Activated T-cell treated with anti-CD3 and anti-CD28 coated beads, Interleukin-2, amount 50 U/mL, for 72 hours (primary cell): ENCODE measurements at places on chromosomes 6 and 20. TPM values are rescaled to one million over a fixed set of nuclear protein-coding genes. Genes with fewer than 3 reads are reported as not detected.

DNA sequence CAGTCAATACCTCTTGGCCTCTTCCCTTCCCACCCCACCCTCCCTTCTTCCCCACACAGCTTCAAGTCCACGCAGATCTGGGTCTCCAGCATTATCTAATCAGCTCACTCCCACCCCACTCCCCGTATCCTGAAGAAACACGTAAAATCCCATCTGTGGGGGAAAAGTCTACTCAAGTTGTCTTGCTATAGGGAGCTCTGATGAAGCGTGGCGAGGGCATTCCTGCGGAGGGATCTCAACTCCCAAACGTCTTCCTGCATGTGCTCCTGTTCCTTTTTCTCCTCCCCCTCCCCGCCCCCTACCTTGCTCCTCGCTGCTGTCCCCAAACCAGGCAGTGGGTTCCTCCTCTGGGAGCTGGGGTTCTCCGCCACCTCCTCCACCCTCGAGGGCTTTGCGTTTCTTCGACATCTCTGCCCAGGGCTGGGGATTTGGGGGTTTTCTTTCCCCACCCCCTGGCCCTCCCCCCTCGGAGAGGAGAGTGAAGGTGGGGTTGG is 181.8 kb downstream of the TBXT start:
- no peak for DNase-seq

Gene GJA10
- total RNA-seq, result not detected

DNA sequence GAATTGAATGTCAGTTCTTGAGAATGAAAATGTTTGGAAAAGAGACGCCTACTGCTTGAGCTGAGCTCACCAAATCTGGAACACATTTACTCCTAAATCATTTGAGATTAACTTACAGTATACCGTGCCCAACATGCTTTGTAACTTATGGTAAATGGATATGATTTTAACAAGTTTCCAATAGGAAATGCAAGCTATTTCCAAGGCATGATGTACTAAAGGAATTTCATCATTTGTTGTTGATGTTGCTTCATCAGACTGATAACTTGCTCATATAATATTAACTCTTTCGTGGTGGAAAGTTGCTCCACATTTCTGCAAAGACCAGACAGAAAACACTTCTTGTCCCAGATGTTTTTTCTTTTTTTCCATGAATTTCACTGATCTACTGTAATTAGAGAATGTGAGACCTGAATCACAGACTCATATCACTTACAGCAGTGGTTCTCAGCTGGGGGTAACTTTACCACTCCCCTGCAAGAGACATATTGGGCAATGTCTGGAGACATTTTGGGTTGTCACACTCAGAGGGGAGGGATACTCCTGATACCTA is 116.6 kb upstream of the TRAF3IP2 start:
- DNase-seq, result no peak

Gene ZSCAN23
- 4.3 TPM for total RNA-seq

- peak; percentile 73 for DNase-seq
Observed at GRCh38 chr20:31675828-31676608, 38.3 kb downstream of the COX4I2 start.

DNA sequence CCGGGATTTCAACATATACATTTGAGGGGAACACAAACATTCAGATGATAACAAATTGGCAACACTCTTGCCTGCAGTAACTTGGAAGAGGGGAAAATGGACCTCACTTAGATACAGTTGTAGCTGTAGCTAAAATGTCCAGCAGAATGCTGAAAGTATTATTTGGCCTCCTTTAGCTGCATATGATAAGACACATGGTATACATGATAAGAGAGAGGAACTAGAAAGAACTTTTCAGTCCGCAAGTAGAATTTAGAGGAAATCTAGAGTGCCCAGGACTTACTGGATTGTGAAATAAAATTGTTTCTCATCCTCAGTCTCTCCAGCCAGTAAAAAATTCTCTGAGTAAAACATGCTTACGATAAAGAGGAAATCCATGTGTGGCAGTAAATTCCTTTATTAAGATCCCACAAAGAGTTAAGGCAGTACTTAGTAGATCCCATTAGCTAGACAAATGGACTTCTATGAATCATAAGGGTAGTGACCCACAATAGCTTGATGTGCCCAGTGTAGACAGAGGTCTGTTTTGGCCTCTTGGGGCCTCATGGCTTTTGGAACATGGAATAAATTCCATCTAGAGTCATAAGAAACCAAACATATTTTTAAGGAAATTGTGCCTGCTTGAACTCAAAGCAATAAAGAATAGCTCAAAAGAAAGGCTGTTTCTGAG is 87.9 kb upstream of the RBM24 start:
- no peak for DNase-seq

GRCh38 chr6:133951881-133952814 is 876 bp upstream of the TBPL1 start:
- DNase-seq, result peak; percentile 30

GRCh38 chr6:63140692-63141318 is 70.5 kb upstream of the FKBP1C start:
- DNase-seq, result no peak

- no peak for DNase-seq
Observed at GRCh38 chr6:42236030-42236429, 18.4 kb upstream of the MRPS10 start.

DNA sequence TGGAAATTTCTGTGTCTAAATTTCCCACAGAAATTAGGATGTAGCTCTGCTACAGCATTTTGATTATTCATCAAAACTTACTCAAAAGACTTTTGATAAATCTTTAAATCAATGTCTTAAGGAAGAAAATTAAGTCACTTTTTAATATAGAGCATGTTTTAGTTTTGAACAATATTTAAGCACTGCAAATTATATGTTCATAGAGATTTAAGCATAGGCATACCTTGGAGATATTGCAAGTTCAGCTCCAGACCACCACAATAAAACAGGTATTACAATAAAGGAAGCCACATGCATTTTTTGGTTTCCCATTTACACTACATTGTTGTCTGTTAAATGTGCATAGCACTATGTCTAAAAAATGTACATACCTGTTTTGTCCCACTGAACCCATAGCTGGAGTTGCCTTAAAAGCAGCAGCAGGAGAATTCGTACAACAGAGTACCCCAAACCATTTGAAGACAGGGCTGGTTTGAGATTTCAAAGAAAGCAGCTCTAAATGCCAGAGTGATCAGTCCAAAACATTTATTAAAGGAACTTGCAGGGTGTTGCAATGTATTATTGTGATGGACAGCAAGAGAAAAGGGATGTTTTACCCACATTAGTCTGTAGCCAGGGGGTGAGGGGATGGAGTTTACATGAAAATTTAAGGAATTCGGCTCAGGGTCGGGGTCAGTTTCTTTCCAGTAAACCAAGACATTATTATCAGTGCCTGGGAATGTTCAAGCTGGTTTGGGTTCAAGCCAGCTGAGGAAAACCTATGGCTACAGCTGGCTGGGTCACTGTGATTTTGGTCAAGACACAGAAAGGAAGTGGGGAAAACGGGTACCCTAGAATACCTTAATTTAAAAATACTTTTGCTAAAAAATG is 6.3 kb upstream of the LOC128125822 start:
- DNase-seq, result no peak

DNA sequence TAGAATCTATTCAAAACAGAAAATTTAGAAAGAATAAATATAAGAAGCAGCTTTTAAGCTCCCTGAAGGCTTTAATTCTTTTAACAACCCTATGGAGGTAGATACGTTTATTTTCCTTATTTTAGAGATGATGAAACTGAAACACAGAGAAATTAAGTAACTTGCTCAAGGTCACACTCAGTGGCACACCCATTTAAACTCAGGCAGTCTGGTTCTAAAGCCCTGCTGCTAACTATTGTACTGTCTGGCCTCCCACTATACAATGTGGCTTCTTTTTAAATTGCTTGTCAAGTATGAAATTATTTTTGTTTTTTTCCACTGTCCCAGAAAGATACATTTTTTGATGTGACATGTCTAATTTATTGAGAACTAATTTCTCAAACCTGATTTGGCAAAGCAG is 55.7 kb downstream of the FAM217A start:
- DNase-seq, result no peak

DNA sequence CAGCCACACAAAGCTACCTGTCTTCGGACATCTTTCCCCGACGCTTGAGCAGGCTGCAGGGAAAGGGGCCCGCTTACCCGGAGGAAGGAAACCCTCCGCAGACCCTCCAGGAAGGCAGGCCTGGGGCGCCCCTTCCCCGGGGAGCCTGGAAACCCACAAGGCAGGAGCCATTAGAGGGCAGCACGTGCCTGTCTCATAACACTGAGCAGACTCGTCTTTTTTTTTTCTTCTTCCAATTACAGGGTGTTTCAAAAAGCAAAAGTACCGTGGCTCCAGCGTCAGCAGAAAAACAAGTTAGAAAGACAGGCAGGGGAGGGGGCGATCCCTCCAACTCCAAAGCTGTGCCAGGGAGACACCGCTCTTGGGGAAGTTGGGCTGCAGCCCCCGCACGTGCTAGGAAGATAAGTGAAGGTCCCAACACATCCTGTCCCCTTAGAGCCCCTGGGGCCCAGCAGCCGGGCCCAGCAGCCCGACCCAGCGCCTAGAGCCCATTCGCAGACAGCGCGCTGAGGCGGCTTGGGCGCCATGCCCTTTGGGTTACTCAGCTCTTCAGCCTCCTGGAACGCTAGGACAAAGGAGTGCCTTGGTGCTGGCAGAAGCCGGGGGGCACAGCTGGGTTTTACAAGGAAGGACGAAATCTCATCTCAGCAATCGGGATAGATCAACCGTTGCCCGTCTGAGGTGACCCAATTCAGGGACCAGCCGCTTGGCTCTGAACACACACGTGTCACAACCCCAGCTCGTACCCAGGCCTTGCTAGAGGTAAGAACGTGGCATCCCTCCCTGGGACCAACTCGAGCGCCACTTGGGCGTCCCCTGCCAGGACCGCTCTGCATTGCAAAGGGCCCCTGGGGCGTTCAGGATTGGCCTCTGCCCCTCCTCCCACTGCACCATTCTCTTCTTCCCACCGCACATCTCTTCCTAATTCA is 136.3 kb downstream of the LY86 start:
- DNase-seq, result peak; percentile 52

- no peak for DNase-seq
Observed at GRCh38 chr6:143937668-143937970, 70.4 kb downstream of the PLAGL1 start.

Gene SAMD10
- 54.6 TPM for total RNA-seq

- DNase-seq, result peak; percentile 33
Observed at GRCh38 chr20:34473262-34473883, 42.8 kb upstream of the DYNLRB1 start.

Gene TBC1D32
- total RNA-seq, result 7.4 TPM

- no peak for DNase-seq
Observed at GRCh38 chr20:37892001-37892400, 10.9 kb upstream of the VSTM2L start.

Gene FOXA2
- not detected for total RNA-seq

DNA sequence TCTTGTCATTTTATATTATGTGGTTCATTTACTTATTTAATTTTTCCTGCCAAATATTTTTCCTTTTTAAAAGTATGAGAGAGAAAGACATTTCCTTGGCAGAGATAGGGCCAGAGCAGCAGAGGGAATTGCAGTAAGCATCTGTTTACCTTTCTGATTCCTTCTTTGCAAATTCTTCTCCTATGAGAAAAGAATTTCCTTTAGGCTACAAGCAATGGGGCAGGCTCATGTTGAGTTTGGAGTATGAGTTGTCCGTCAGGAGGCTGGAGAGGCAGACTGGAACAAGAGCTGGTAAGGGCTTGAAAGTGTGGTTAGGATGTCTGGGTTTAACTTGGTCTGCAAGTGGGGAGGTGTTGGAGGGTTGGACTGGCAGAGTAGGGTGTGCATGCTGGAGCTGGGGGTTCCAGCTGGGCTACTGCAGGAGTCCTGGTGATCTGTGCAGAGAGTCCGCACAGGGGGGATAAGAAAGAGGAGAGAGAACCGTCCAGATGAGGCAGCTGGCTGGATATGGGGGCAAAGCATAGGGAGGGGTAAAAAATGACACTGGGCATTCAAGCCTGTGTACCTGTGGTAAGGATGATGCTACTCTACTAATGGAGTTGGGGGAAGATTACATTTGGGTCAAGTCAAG is 19.7 kb downstream of the TIAM2 start:
- DNase-seq, result no peak

Gene COX4I2
- not detected for total RNA-seq

Gene ENPP3
- total RNA-seq, result 3.6 TPM

DNA sequence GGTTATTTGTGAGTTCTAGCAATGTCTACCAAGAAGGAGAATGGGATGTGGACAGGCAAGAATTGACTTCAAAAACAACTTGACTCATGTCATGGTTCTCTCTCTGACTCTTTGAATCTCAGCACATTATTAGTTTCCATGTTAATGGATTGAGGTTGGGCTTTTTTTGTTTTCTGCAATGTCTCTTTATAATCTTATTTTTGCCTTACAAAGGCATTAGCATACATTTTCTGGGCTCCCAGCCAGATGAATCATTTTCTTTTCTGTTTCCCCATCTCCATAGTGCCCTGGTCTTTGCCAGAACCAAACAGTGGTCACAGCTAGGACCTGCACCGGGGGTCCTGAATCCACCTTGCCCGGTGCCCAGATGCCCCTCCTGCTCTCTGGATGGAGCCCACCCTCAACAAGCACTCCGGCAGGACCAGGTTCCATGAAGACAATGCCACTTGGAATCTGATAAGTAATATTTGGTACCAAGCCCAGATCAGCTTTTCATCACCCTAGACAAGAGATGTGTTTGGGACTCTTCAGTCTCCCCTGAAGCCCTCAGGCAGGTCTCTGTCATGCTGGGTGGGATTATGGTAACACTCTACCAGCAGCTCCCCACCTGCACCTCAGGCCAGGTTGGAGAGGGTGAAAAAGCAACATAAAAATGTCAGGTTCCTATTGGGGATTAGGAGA is 266.7 kb upstream of the SULF2 start:
- DNase-seq, result no peak

- no peak for DNase-seq
Observed at GRCh38 chr6:166743406-166744222, 116.6 kb upstream of the RPS6KA2 start.

DNA sequence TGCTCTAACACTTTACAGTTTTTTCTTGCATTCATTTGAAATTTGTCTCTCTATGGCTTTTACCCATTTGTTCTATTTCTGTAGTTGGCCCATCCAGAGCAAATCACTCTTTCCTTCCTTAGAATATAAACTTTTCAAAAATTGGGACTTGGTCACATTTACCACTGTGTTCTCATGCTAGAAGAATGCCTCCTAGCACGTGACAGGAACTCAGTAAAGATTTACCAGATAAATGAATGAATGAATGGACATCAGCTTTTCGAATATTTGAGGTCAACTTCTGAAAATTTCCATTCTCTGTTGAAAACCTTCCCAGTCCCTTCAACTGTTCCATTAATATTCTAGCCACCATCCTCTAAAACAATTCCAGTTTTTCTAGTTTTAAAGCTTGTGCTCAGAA is 294.5 kb downstream of the CD83 start:
- no peak for DNase-seq

Gene DLK2
- total RNA-seq, result 1.6 TPM

Gene MEI4
- not detected for total RNA-seq

Gene RBL1
- 38.3 TPM for total RNA-seq

Gene CST4
- total RNA-seq, result not detected

Gene TRAPPC3L
- total RNA-seq, result not detected

- DNase-seq, result no peak
Observed at GRCh38 chr6:90386399-90387382, 90.0 kb upstream of the BACH2 start.

GRCh38 chr6:24720131-24720603 is 1.2 kb upstream of the C6orf62 start:
- DNase-seq, result peak; percentile 79

Gene GSTA3
- not detected for total RNA-seq

GRCh38 chr6:112457886-112458285 is 110.8 kb downstream of the RFPL4B start:
- DNase-seq, result no peak

Gene LAMA2
- 0.05 TPM for total RNA-seq

- DNase-seq, result no peak
Observed at GRCh38 chr6:36444470-36444869, 1.7 kb downstream of the KCTD20 start.

Gene TCP11
- not detected for total RNA-seq
